H4 (cell line): ENCODE measurements at places on chromosomes 1 and 21.

DNA sequence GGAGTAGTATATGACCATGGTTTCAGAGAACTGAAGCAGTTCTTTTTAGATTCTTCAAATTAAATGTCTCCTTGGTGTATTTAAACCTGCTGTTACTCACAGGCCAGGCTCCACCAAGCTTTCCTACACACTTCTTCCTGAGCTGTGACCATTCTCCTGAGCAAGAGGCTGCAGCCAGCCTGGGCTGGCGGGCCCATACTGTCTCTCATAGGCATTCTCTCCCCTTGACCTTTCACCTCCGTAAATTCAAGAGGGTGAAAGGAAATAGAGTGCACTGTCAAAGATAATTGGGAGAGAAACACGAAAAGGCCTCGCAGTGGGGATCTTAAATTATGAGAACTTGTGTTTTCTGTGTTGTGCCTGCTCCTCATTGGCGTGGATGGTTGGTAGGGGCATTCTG lies 2.3 kb downstream of the ARF1 start:
- DNase-seq = no peak

DNA sequence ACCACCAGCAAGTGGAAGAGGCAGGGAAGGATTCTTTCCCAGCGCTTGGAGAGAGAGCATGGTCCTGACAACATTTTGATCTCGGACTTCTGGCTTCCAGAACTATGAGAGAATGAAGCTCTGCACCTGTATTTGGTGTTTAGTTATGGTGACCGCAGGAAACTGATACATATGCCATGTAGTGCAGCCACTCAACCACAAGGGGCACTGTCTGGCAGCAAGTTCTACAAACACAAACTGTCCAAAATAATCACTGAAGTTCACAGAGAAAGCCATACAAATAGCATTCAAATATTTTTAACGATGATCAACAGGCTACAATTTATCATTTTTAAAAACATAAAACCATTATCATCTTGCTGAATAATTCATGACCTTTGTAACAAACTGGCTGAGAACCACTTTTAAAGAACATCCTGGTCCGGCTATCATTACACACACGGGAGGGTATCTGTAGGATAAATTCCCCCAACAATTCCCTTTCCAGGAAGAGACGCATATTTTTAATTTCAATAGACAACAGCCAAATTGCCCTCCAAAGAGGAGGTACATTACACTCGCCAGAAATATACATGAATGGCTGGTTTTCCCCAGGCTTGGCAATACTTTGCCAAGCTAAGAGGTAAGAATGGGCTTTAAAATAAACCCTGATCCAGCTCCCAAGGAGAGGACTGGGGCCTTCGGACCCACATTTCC lies 9.2 kb upstream of the CBR3 start:
- DNase-seq = peak; percentile 75

GRCh38 chr1:246856371-246856770 lies 75.4 kb downstream of the AHCTF1 start:
- no peak for DNase-seq

- peak; percentile 13 for DNase-seq
Observed at GRCh38 chr1:234398849-234399381, 25.7 kb downstream of the COA6 start.

DNA sequence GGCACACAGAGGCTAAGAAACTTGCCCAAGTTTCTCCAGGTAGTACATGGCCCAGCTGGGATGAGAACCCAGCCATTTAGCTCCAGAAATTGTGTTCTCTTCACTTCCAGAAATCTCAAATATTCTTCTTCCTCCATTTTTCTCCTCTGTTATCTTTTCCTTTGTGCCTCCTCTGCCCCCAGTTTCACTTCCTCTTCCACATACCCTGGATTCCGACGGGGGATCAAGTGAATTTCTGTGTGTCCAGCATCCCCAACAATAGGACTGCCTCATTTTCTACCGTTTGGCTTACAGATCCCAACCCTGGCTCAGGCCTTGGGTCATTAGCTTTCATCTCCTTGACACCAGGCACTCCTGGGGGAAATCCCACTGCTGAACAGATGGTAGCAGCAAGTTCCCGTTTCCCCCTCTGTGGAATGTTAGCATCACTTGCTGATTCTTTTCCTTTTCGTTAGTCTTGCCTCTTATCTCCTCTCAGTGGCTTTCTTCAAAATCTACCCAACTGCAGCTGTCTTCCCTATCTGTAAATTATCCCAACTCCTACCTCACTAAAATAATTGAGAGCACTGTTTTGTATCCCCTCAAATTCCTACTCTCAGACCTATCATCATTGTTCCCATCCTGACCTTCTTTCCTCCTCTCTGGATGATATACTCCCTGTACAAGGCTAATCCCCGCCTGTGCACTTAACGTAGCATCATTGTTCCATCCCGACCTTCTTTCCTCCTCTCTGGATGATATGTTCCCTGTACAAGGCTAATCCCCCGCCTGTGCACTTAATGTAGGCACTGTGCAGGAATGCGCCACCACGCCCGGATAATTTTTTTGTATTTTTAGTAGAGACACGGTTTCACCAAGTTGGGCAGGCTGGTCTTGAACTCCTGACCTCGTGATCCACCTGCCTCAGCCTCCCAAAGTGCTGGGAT lies 36.5 kb downstream of the SCCPDH start:
- DNase-seq = no peak

DNA sequence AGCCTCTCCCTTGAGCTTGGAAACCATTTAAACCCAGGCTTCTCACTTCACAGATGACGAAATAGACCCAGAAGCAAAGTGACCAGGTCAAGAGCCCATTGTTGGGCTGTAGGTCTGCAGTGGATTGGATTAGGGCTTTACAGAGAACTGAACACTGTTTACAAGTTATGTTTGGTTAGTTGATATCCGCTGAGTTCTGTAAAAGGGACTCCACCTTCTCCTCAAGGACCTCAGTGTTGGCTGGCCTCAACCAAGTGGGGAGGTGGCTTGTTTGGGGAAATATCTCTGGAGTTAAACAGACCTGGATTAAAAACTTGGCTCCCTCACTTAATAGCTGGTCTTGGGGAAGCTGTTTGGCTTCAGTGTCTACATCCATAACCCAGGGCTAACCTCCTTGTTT lies 88.1 kb downstream of the UCK2 start:
- no peak for DNase-seq

DNA sequence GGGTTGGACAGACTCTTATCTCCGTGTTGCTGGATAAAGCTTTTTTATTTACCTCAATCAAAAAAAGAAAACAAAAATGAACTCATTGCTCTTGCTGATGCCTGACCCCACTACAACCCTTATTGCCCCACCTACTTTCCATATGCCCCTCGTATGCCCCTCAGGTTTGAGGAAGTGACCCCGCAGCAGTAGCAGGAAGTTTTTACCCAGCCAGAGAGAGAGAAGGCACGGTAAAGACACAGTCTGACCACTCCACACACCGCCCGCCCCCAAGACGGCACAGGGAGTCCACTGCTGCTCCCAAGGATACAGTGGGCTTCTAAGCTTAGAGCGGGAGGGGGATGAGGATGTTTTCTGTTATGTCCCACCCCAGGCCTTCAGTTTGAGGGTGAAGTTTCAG lies 9.8 kb downstream of the PLEKHO1 start:
- DNase-seq = no peak

DNA sequence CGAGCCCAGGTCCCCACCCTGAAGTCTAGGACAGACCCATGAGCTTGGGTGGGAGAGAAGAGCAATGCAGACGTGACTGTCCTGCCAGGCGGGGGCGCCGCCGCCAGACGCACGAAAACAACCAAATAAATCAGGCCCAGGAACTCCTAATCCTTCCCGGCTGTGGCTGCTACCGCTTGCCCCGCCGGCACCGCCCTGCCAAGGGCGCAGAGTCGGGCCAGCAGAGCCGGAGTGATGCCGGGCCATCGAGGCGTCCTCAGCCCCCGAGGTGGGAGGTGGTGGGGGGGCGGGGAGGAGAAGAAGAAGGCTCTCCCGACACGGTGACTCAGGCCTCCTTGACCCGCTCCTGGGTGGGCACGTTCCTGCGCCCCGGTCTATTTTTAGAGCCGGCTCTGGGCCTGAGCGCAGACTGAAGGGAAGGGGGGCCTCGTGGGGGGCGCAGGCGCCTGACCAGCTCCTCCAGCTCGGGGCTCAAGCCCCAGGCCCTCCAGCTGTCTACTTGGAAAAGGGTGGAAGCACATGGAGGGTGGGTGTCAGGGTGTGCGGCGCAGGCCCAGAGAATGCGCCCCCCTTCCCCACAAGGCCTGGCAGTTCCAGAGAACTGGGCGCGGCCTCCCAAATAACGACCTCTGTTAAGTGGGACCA lies 10.7 kb upstream of the COL16A1 start:
- DNase-seq = peak; percentile 49

DNA sequence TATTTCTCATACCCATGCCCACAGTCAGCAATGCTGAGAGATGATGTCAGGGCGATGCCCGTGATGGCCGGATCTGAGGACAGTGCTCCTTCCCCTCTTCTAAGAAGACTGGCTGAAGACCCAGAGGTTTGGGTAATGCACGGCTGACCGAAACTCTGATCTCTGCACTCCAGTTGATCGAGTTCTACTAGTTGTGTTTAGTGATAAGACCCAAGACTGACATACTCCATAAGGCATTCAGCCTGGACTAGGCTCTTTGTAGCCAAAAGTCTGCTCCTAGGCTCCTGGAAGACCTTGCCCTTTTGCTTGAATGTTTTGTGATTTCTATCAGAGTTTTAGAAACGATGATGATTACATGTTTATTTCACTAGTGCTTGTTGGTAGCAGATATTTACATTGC lies 251.5 kb downstream of the DYRK1A start:
- DNase-seq = no peak

GRCh38 chr1:15420853-15421465 lies 11.3 kb downstream of the EFHD2 start:
- no peak for DNase-seq

GRCh38 chr1:26280333-26281042 lies 602 bp downstream of the SH3BGRL3 start:
- DNase-seq = peak; percentile 44

DNA sequence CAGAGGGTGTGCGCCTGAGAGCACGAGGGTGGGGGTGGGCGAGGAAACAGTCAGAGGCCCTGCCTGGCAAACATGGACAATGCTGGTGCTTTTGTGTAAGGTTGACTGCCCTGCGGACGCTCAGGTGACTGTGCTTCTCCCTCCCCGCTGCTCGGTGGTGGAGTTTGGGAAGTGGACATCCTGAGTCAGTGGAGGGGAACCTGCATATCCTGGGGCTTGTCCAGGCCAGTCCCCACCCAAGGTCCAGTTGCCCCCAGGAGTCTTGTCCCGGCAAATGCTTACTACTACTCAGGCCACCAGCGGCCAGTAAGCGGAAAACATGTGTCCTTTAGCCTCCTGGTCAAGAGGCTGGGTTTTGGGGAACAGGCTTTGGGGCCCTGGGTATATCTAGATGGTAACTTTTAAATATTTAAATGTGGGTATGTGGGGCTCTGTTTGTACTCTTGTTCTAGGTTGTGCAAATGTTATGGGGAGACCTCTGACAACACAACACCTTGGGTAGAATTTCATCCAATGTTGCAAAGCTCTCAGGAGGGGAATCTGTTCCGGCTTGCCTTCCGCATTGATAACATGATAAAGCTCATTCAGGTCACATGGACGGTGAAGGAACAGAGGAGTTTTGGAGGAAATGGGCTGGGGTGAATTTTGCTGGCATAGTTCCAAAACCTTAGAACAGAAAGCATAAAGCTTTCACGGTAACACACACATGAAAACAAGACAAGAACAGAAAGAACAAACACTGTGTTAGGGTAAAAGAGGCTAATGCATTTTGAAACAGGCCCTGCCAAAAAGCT lies 364.9 kb downstream of the PRDM2 start:
- DNase-seq = no peak

- DNase-seq = peak; percentile 54
Observed at GRCh38 chr1:156704930-156705320, 458 bp downstream of the CRABP2 start.

DNA sequence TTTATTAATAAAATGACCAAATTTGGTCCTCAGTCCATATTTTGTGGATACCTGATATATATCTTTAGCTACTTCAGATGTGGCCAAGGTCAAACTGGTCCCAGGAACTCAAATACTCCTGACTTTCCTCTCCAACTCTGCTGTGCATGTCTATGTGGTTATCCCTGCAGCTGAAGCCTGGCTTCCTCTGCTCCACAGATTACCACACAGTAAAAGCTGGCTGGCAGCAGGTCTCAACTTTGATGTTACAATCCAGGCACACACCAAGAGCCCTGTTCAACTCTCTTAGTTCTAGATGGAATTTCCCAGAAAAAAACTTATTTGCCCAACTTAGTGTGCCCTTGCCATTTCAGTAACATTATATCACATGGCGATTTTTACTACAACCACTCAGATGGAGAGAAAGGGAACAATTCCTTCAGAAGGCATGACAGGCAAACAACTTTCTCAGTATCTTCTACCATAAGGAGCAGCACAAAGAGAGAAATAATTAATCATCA lies 479.5 kb downstream of the PLPP3 start:
- no peak for DNase-seq

GRCh38 chr1:147840909-147841308 lies 61.7 kb upstream of the GJA8 start:
- DNase-seq = no peak

GRCh38 chr1:245319094-245319493 lies 164.3 kb downstream of the KIF26B start:
- DNase-seq = no peak

- no peak for DNase-seq
Observed at GRCh38 chr1:69388044-69388443, 179.7 kb upstream of the LRRC7 start.

DNA sequence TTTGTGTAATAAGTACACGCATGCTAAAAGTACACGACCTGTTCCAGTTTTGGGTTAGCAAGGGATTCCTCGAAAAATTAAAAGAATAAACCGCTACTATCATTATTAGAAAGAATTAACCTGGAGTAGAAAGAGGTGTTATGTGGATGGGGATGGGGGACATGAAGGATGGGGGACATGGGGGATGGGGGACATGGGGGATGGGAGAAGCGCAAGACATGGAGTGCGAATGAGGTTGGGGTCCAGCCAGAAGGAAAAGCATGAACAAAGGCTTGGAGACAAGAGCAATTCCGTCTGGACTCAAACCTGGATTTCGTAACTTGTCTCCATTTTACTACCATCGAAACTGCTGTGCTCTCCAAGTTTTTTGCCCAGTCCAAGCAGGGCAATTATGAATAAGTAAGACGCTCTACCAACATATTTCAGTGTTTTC lies 591 bp upstream of the KDM1A start:
- no peak for DNase-seq

DNA sequence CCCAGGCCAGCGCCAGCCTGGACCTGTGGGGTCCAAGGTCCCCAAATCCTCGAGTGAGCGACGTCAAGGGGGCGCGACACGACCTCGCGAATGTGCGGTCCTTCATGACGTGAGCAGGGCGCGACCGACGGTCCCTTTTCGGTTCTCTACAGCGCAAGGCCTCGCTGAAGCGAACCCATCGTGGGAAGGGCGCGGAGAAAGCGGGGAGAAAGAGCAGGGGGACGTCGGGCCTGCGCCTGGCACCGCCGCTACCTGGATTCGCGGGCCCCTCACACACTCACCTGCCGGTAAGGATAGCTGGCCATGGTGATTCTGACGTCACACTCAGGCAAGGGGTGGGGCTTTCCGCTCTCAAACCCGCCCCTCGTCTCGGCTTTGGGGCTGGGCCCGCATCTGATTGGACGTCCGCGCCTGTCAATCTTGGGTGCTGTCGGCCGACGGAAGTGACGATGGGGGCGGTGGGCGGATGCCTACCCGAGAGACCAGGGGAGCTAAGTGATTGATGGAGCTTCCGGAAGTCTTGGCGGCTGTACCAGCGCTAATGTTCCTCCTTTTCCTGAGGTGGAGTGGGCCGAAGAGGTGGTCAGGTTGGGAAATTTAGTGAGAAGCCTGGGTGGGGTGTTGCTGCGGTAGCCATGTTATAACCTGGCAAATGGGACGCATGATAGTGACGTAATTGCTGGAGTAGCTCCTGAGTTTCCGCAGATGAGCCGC lies at the start of gene PEF1:
Gene PEF1, minus strand, starts transcription at position 317 of the 714 bp plus-strand sequence. Its CDS starts 12 bp downstream, at position 305.
- peak; percentile 97 for DNase-seq
